ENCODE measurements at places on chromosomes 12 and 14.

- DNase-seq: no peak
Observed at GRCh38 chr12:159156-159782, 54.7 kb downstream of the SLC6A12 start.

GRCh38 chr14:73233564-73233963 is 3.7 kb upstream of the PAPLN start:
- DNase-seq: no peak

GRCh38 chr14:20247646-20248246 is 8.7 kb downstream of the OR11H4 start:
- no peak for DNase-seq

- DNase-seq: no peak
Observed at GRCh38 chr12:24861766-24862540, 86.9 kb downstream of the BCAT1 start.

- no peak for DNase-seq
Observed at GRCh38 chr12:120480211-120480610, 10.7 kb upstream of the SRSF9 start.

DNA sequence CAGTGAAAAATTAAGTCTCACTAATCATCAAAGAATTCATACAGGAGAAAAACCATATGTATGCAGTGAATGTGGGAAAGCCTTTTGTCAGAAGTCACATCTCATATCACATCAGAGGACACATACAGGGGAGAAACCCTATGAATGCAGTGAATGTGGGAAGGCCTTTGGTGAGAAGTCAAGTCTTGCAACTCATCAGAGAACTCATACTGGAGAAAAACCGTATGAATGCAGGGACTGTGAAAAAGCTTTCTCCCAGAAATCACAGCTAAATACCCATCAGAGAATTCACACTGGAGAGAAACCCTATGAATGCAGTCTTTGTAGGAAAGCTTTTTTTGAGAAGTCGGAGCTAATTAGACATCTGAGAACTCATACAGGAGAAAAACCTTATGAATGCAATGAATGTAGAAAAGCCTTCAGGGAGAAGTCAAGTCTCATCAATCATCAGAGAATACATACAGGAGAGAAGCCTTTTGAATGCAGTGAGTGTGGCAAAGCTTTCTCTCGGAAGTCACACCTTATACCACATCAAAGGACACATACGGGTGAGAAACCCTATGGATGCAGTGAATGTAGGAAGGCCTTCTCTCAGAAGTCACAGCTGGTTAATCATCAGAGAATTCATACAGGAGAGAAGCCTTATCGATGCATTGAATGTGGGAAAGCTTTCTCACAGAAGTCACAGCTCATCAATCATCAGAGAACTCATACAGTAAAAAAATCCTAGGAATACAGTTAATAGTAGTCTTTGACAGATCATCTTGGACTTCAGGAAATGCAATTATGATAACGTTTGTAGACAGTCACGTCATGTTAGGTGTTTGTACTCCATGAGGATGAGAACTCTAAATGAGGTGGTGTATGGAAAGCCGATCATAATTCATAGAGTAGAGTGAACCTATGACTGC is 21.1 kb downstream of the ZNF84 start:
- no peak for DNase-seq

DNA sequence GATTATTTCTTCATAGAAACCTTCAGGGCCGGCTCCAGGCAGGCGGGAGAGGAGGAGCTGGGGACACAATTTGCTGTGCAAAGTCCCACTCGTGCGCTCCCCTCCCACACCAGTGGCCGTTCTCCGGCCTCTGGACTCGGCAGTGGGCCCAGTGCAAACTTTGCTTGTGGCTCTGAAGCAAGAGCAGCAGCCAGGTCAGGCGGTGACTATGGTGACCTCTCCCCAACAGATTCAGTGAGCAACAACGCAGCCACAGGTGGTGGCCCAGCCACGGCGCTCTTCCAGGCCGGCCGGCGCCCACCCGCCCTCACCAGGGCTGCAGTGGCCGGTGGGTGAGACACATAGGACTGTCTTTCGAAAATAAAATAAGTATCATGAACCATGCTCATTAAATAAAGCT is 29.5 kb downstream of the VPS37B start:
- no peak for DNase-seq
